Dorsolateral prefrontal cortex (tissue), 122 donors: ENCODE measurements at places on chromosomes 11 and 22.

GRCh38 chr11:124756753-124757227 lies 4.7 kb upstream of the VSIG2 start:
- no peak for DNase-seq

DNA sequence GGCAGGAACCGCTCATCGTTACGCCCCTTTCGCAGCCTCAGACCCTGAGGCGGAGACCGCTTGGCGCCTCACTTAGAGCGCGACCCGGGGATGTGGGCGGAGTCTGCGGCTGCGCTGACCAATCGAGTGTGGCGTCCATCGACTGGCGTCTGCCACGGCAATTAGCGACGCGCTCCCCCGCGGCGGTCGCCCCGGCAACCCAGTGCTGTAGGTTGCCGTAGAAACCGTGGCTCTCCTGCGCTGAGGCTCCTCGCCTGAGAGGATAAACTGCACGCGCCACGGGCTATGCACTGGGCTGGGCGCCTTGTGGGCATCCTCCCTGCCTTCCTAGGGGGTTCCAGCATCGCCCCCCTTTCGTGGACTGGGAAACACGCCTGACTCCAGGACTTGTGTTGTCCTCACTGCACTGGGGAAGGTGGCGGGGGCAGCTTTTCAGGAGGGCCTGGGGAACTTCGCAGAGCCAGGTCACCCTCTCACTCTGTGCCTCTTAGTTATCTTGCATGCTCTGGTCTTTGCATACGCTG lies 701 bp upstream of the P2RX6 start:
- peak; percentile 92 for DNase-seq

- DNase-seq = no peak
Observed at GRCh38 chr22:34454598-34454997, 534.3 kb upstream of the LARGE1 start.

GRCh38 chr11:111846636-111847035 lies 24.7 kb downstream of the ALG9 start:
- no peak for DNase-seq

- DNase-seq = no peak
Observed at GRCh38 chr22:45776313-45776585, 104.6 kb downstream of the ATXN10 start.

GRCh38 chr11:126029237-126029636 lies 33.4 kb downstream of the CDON start:
- DNase-seq = no peak

- DNase-seq = no peak
Observed at GRCh38 chr11:68714060-68714856, 29.9 kb downstream of the GAL start.

DNA sequence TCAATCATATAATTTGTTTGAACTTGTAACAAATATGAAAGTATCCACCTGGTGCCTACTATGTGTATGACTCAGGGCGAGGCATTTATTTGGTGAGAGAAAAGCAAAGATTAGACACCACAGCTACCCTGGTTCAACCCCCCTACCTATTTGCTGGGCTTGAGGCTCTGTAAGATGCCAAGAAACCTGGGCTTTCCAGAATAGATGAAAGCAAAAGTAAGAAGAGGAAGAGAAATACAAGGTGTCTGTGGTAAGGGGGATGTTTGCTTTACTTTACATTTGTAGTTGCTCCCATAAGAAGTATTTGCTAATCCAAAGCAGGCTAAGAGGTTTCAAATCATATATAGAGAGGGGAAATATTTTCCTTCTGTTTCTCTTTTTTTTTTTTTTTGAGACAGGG lies 61.7 kb downstream of the DDI1 start:
- no peak for DNase-seq

GRCh38 chr11:82720267-82721065 lies 13.2 kb downstream of the FAM181B start:
- no peak for DNase-seq

- no peak for DNase-seq
Observed at GRCh38 chr22:29879753-29880152, 3.2 kb upstream of the MTMR3 start.

- DNase-seq = no peak
Observed at GRCh38 chr11:19311308-19312030, 70.7 kb upstream of the E2F8 start.

GRCh38 chr11:73221451-73221850 lies 3.4 kb downstream of the P2RY2 start:
- no peak for DNase-seq

DNA sequence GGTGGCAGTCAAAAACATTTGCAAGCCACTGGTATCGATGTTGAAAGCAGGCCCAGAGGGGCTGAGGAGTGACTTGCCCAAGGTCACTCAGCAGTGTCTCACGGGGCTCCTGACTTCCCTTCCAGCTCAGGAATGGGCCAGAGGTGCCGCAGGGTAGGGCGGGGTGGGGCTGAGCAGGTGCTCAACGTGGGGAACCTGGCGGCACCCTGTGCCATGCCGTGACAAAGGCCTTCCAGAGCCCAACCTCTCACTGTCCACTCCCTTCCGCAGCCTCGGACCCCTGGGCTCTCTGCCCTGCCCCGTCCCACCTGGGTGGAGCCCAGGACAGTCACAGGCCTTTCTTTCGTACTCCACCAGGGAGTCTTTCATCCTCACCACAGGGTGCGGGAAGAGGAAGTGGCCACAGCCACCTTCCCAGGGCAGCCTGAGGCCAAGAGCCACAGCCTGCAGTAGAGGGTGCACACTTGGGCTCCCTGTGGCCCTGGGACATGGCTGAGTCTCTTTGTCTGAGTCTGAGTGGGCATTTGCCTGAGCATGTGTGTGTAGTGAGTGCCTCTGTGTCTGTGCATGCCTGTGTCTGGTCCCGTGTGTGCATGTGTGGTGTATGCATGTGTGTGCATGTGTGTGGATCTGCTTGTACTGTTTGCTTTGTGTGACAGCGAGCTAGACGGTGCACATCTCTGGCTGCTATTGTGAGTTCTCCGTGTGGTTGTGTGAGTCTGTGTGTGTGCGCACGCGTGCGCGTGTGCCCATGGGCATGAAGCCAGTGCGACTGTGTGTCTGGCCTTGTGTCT lies 6.0 kb upstream of the LIF start:
- no peak for DNase-seq

DNA sequence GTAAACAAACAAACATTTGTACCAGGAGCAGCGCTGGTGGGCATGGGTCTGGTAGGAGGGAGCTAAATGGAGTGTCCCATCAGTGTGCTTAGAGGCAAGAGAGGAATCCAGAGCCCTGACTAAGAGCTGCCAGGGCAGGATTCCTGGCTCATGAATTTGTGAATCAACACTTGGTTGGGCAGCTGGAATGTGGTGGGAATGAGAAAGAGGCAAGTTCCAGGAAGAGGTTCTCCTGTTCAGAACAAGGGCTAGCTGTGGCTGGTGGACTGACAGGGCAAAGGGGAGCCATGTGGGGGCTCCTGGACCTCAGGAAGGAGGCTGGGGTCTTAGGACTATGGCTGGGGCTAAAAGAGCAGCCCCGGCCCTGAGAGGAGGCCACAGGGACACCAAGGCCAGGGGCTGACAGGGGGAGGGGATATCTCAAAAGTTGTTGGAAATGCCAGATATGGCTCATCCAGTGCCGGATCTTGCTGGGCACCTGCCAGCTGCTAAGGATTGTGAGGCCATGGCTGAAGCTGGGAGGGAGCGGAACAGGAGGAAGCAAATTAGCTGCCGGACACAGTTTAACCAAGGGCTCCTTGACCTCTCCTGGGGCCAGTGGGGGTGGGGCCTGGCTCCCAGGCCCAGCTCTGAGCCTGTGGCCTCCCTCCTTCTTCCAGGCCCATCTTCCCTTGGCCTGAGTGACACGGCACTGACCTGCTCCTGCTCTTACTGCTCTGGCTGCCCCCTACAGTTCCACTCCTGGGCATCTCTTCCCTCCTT lies 14.6 kb upstream of the P2RY6 start:
- DNase-seq = no peak

DNA sequence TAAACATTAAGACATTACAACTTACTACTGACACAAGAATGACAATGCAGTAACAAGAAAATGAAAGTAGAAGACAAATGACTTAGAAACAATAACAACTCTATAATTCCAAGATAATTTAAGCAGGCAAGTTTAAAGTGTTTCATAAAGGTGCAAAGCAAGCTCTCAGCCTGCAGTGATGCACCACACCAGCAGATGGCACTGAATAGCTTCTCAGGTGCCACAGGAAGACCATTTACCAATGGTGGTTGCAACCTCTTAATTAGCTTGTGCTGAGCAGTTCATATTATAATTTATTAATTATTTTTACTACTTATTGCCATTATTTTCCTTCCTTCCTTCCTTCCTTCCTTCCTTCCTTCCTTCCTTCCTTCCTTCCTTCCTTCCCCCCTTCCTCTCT lies 60.6 kb downstream of the NXPE2 start:
- no peak for DNase-seq

DNA sequence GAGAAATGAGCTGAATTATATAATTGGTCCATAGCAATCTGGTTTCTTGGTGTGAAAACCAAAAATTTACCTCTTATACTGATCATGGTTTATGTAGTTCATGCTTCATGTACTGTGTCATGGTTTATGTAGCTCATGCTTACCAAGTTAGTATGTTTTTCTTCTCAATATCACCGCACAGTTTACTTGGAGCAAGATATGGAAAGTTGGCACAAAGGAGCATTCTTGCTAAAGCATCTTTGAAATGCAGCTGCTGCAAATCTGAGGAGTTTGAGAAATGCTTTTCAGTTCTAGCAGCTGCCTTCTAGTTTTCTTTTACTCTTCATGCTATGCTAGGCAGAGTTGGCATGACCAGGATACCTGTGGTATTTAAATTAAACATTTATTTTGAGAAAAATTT lies 4.5 kb downstream of the OR10G7 start:
- DNase-seq = no peak

- DNase-seq = no peak
Observed at GRCh38 chr22:37175414-37176281, 12.4 kb downstream of the C1QTNF6 start.

- DNase-seq = no peak
Observed at GRCh38 chr11:103798026-103798425, 238.4 kb upstream of the DDI1 start.

DNA sequence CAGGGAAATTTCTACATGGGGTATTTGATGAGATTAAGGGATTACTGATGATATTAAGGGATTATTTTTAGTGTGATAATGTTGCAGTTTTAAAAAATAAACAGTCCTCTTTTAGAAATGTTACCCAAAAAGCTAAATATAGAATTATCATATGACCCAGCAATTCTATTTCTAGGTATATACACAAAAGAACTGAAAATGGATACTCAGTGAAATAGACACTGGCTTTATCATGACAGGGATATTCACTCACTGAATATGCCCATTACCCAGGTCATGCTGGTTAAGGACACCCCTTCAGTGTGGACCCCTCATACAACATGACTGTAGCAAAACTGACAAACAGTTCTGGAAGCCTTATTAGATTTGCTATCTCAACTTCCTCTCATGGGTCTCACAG lies 27.8 kb downstream of the USP28 start:
- DNase-seq = no peak

GRCh38 chr11:128318856-128319474 lies 268.4 kb downstream of the ETS1 start:
- no peak for DNase-seq

DNA sequence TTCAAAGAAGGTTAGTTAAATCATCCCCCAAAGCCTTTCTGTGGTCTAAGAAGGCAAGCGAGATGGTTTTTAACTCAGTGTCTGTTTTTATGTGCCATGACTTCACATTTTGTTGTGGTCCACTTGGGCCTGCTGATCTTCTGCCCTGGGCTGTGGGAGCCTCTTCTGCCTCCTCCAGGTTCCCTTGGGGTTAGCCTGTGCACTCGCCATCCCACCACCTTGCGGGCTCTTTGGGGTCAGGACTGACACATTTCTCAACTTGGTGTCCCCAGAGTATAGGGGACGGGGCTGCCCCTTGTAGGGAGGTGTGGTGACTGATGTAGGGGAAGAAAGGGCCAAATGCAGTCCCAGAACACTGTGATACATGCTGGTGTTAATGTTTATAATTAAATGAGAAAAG lies 207.0 kb downstream of the TBC1D22A start:
- no peak for DNase-seq

- DNase-seq = no peak
Observed at GRCh38 chr22:39364714-39365491, 15.1 kb downstream of the SYNGR1 start.

DNA sequence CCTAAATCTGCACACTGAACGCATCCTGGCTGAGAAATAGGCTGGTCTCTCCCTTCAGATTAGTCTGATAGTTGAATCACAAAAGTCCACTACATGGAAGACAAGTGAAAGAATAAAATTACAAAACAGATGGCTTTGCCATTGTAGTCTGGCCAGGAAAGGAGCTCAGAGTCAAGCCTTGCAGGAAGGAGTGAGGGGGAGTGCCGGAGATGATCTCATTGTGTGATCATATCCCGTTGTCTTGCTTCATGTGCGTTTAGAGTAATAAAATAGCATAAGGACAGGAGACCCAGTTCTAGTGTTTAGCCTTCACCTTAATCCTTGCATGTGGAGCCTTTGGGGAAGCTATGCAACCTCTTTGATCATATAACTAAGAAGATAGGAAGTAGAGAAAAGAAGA lies 666.7 kb upstream of the RAG2 start:
- no peak for DNase-seq

DNA sequence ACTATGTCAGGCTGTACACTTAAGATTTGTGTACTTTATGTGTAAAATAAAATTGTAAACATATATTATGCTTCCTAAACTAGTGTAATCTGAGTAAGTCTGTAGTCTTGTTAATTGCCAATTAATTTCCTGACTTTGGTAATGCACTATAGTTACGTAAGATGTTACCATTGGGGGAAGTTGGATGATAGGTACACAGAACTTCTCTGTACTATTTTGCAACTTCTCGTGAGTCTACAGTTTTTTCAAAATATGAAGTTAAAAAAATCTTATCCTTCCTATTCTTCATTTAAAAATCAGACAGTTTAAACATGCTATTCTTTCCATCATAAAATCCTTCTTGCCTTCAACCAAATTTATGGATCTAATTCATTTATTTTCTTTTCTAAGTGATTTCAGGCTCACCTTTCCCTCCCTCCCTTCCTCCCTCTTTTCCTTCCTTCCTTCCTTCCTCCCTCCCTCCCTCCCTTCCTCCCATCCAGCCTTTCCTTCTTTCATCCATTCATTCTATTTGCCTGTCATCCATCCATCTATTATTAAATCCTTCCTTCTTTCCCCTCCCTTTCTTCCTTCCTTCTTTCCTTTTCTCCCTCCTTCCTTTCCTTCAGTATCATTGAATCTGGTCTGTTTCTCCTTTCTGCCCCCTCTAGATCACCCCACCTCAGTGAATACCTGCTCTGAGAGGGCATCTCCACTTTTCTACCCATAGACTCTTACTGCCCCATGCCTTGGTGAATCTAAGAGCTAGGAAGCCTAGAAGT lies 22.1 kb upstream of the ASCC2 start:
- DNase-seq = no peak

- DNase-seq = peak; percentile 70
Observed at GRCh38 chr11:6604081-6604626, 580 bp downstream of the ILK start.

GRCh38 chr22:25139062-25139461 lies 60.6 kb upstream of the CRYBB3 start:
- no peak for DNase-seq

DNA sequence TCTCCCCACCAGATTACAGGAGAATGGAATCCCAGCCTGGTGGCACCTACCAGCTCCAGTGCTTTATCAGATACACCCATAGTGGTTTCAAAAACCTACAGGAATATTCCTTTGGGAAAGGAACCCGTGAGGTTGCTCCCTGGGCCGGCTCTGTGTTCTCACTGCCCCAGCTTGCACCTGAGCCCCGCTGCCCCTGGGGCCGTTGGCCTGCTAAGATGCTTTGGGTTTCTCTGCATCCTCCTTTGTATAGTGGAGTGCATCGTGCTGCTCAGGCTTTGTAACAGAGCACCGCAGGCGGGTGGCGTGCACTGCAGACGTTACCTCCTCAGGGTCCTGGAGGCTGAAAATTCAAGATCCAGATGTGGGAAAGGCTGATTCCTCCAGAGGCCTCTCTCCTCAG lies 414.1 kb downstream of the BRD1 start:
- no peak for DNase-seq
